ENCODE measurements at places on chromosomes 6 and 20.

- no peak for DNase-seq
Measured at GRCh38 chr6:116019428-116019827, 41.3 kb downstream of the FRK start.

DNA sequence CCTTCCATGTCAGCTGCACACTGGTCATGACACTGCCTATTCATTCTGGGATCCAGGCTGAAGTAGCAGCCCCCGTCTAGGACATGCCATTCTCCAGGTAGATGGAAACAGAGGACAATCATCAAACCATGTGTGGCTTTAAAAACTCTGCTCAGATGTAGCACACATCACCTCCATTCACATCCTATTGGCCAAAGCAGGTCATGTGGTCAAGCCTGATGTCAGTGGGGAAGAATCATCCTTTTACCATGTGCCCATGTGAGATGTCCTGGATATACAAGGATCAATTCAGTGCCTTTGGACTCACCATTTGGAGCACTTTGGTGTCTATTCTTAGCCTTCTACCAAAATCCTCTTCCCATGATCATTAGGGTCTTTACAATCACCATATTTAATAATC lies 99.5 kb downstream of the CDC5L start:
- no peak for DNase-seq

DNA sequence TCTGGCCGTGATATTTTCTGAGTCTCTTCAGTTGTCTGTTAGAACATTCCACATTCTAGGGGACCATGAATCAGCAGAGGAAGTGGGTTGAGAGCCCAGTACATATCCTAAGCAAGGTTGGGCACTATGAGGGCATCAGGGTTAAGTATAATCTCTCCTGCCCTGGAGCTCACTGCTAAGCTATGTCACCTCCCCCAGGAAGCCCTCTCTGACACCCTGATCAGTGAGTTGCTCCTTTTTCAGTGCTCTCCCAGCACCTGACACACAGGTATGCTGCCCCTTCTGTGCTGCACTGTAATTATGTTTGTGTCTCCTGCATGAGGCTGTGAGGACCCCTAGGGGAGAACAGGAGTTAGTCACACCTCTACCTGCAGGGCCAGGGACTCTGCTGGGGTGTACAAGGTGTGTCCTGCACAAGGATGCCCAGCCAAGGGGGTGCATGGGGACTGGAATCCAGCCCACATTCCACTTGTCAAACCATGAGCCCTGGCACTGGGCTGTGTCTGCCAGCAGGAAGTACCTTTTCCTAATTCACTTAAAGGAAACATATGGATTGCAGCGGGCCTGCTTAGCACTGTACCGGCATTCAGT lies 3.9 kb downstream of the RAB44 start:
- no peak for DNase-seq

GRCh38 chr6:12538881-12539357 lies 177.6 kb upstream of the PHACTR1 start:
- no peak for DNase-seq

DNA sequence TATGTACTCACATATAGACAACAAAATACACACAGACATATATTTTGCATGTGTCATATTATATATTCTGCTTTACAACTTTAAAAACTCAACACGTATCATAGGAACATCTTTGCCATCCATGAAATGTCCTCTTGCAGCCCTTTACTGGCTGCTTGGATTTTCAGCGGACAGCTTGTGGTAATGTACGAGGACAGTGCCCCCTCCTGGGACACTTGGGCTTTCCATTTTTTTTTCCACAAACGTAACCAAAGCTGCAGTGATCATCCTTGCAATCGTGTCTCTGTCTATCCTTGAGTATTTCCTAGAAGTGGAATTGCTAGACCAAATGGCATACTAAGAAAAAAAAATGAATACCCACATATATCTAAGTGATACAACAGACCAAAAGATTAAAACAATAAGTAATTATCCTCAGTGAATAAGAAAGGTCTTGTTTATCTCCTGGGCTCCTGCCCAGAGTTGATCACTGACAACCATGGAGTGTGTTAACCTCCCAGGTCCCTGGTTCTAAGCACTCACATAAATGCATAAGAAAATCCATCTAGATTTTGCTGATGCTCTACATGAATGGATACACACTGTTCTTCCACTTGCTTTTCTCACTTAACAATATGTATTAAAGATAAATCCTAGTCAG lies 18.1 kb downstream of the BPI start:
- DNase-seq: no peak

DNA sequence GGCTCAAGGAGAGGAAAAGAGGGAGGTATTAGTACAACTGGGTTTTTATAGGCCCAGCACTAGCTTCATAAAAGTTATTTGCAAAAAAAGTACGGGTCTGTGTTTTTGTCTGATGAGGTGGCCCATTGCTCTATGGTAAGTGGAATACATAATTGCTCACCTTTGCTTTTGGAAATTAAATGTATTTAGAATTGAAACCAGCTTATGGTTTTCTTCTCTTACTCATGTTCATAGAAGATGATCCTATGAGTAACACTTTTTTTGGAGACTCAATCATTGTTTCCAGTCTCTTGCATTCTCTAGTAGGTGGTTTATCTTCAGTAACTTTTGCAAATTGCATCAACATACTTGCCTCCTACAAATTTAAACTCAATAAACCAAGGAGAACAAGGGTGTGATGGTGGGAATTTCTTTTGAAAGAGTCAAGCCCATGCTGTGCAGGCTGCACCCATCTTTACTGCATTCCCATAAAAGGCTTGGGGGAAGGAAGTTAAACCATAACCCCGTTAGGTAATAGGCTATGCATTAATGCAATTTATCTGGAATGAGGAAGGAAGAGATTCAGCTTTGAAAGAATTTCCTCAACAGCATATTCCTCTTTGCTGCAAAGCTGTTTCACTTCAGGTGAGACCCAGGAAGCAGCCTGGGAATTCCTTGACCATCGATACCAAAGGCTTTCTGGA lies 48.5 kb upstream of the EDN1 start:
- no peak for DNase-seq

GRCh38 chr6:142884214-142885035 lies 60.6 kb downstream of the HIVEP2 start:
- DNase-seq: no peak

All from stimulated activated CD4-positive, alpha-beta T cell treated with anti-CD3 and anti-CD28 coated beads, Interleukin-4, amount 100 ng/mL, for 4 hours (primary cell).